ENCODE measurements at places on chromosomes 16 and 17. TPM values are rescaled to one million over a fixed set of nuclear protein-coding genes. Genes with fewer than 3 reads are reported as not detected.

- DNase-seq = peak; percentile 92
Measured at GRCh38 chr17:74744714-74745547, 3.5 kb upstream of the NHERF1 start.

DNA sequence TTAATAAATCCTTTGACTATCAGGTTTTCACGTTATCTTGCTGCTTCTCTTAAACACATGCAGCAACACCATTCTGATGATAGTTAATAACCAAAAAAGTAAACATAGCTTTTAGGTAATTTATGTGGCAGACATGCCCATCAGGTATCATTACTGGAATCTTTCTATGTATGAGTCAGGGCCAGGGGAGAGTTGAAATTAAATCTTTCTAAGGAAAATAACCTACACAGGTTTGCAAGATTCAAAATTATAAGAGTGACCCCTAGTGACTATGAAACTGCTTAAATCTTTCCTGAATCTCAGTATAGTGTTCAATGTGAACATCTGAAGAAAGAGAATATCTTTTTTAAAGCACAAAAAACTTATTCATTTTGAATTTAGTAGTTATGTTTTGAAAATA, 666.6 kb downstream of the CDH11 start:
- DNase-seq = no peak

GRCh38 chr16:50151756-50152155, 1.4 kb upstream of the TENT4B start:
- peak; percentile 56 for DNase-seq

The PIK3R5 gene
- 22.4 TPM for total RNA-seq

The MEFV gene
- total RNA-seq = 0.07 TPM

DNA sequence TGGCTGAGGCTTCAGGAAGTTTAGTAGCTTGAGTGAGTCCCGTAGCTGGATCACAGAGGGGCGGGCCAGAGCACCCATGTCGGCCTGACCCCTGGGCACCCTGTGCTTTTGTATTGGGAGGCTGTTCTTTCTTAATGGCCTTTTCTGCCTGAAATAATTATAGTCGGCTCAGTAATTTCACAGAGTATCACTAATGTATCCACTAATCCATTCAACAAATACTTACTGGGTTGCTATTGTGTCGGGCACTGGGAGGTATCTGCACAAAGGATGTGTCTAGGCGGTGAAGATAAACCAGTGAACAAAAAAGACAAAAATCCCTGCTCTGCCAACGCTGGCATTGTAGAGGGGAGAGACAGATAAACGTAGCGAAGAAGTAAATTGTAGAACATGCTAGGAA, 318.6 kb downstream of the FOXL1 start:
- no peak for DNase-seq

The ELOB gene
- total RNA-seq = 175 TPM

DNA sequence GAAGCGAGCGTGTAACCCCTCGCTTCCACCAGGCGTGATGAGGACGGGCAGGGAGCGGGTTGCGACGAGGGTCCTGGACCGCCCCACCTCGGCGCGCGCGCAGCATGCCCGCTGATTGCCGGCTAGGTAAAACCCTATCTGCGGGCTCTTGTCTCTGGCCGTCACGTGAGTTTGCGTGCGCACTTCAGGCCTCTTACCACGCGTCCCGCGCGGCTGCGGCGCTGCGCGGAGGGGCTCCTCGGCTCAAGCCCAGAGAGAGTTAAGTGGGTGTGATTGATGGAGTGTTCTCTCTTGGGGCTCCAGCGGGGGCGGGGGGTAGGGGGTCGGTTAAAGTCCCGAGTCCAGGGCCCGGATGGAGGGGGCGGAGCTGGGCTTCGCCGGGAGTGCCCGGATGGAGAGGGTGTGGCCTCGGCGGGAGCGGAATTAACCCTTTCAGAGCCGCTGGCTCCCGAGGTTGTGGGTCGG, 7.9 kb downstream of the KDM6B start:
- DNase-seq = peak; percentile 89
